NCI-H1930 (cell line): ENCODE measurements at places on chromosomes 2 and 18.

DNA sequence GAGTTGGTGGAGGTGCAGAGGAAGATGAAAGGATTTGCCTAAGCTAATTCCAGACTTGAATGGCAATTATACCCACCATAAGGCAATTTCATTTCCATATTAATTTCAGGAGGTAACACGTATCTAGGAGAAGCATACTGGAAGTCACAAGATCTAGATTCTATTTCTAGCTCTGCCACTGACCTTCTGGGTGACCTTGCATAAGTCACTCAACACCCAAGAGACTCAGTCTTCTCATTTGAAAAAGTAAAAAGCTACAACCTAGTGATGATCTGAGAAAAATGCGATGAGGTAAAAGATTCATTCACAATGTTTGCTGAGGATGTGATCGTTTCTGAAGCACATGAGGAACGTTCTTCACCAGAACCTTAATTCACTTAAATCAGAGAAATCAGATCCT is 55.9 kb downstream of the GRB14 start:
- DNase-seq, result no peak

GRCh38 chr2:20496076-20496872 is 49.4 kb downstream of the RHOB start:
- no peak for DNase-seq

GRCh38 chr2:178109813-178110212 is 2.4 kb upstream of the RBM45 start:
- DNase-seq, result peak; percentile 31

- DNase-seq, result no peak
Observed at GRCh38 chr18:45589356-45590035, 25.8 kb upstream of the SLC14A2 start.

DNA sequence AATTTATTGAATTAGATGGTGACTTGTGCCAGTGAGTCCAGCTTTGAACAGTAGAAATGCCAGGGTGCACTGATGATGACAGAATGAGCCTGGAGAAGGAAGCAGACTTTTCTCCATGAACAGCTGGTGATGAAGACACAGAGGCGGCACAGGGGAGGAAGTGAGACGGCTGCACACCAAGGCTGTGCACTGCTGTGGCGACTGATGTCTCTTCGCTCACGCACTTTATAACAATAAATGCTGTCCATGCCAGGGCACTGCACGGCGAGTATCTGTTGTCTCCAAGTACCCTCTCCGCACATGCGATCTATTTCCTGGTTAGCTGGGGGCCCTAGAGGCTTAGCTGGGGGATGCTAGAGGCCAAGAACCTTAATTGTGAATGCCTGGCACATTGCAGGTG is 175.2 kb downstream of the TMEM200C start:
- DNase-seq, result no peak

DNA sequence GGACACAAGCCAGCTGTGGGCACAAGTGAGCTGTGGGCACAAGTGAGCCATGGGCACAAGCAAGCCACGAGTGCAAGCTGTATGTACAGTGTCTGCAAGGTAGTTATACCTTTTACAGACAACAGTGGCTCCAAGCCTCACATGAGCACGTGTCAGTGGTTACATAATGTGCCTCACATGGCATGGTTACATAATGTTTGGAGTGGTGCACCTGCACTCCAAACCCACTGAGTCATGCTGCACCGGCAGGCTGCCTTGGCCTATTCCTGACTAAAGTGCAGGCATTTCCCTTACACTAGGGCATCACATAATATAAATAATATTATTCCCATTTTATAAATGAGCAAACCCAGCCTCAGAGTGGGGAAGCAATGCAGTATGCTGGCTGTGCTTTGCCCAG is 62.6 kb downstream of the MARCO start:
- DNase-seq, result no peak

DNA sequence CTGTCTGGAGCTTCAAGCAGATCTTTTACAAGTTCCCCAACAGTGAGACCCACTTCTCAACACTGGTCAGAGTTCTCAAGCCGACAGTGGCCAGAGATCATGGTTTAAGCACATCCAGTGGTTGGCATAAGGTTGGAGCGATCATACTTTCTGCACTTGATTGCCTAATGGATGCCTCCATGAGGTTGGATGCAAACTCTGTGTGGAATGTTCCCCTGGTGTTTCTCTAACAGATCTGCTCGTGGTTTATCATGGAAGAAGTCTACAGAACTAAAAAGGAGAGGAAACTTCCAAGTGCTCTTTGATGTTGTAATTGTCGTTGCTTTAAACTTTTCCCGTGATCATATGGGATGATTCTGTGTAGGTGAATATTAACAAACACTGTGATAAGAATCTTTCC is 60.7 kb downstream of the SH3RF3 start:
- DNase-seq, result no peak

GRCh38 chr18:28905509-28905908 is 728.6 kb upstream of the CDH2 start:
- DNase-seq, result no peak

GRCh38 chr2:69138247-69138772 is 125.3 kb downstream of the ANTXR1 start:
- DNase-seq, result no peak

DNA sequence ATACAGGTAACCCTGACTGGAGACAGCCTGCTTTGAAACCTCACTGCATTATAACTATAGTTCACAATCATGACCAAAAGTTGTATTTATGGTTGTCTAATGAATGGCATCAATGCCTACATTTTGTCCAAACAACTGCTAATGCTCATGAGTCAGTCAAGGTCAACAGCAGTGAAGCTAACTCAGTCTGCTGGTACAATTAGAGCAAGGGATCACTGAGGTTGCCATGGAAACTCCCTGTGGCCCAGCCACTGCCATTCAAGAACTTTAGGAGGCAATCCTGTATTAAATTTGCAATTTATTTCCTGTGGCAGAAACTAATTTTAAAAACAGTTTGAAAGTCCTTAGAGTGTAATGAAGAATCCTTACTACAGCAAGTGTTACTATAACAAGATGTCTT is 185.1 kb upstream of the SMAD7 start:
- DNase-seq, result peak; percentile 49

DNA sequence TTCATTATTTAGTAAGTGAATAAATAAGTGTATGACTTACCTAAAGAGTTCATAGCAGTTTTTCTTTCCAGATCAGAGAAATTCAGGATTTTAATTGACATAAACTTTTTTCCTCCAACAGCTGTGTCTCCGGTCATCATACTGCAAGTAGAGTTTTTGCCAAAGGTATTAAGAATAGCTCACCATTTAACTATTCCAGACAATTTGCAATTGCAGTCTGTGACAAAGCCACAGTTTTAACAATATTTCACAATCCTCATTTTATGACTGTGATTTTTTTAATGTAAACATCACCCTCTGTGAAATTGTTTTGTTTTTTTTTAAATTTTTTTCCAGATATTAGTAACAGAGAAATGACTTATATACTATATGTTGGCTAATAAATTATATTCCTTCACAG is 199.1 kb downstream of the TRIB2 start:
- DNase-seq, result no peak

DNA sequence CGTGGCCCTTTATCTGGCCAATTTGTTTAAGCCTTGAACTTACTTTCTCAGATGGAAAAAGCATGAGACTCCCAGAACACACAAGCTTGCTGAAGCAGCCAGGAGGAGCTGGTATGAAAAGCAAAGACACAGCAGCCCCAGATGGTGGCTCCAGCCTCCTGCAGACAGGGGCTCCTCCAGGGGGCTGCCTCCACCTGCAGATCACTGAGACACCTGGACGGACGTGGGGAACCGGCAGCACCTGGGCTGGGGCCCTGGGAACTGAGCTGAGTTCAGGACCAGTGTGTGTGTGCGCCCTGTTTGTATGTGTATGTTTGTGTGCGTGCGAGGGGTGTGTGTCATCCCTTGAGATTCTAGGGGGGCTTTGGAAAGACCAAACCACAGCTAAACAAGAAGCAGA is 8.6 kb downstream of the CYS1 start:
- no peak for DNase-seq

- no peak for DNase-seq
Observed at GRCh38 chr2:218307415-218308090, 15.2 kb upstream of the TMBIM1 start.

- no peak for DNase-seq
Observed at GRCh38 chr2:54411801-54412354, 44.2 kb upstream of the SPTBN1 start.

GRCh38 chr2:156982615-156983014 is 274.9 kb upstream of the GALNT5 start:
- DNase-seq, result no peak

DNA sequence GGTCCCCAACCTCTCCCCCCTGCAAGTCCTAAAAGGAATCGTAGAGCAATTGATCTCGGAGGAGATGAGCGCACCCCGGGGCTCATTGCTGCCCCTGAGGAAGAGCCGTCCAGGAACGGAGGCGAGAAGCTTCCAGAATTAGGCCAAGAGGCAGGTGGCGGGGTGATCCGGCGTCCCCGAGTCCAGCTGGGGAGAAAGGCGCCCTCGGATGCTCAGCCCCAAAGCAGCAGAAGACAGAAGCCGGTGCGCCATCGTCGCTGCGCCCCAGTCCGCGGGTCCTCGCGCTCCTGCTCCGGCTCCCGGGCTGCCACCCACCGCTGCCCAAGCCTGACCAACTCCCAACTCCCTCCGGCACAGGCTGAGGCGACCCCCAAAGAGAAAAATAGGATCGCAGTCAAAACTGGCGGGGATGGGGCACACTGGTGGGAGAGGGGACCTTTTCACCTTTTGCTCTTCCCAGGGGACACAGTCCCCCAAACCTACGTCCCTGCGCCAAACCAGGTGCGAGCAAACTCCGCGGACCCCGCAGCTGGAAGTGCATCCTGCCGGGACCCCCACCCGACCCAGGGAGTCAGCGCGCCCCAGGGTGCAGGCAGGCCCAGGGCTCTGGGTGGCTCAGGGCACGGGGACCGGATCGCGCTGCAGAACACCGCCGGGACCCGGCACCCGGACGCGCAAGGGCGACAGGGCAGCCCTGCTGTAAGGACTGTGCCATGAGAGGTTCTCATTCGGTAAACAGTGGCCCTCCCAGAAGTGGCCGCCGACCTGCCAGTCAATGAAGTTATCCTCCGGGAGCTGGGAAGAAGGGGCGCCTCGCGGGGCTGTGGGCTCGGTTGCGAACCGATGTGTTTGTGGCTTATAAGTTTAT is 8.4 kb upstream of the MEIS1 start:
- no peak for DNase-seq

DNA sequence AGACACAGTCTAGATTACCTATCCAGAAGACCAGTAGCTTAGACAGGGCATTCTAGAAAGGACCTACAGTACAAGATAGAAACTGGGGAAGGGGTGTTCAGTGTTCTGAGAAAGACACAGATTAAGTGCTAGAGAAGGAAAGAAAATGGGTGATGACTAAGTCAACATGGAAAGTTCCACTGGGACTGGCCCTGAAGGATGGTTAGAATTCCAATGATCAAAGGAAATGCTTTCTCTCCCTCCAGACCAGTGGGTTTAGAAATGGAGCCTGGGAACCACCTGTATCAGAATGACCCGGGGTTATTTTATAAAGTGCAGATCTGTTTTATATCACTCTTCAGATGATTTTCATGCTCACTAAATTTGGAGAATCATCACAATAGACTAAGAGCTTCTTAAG is 5.8 kb upstream of the COLEC12 start:
- no peak for DNase-seq

DNA sequence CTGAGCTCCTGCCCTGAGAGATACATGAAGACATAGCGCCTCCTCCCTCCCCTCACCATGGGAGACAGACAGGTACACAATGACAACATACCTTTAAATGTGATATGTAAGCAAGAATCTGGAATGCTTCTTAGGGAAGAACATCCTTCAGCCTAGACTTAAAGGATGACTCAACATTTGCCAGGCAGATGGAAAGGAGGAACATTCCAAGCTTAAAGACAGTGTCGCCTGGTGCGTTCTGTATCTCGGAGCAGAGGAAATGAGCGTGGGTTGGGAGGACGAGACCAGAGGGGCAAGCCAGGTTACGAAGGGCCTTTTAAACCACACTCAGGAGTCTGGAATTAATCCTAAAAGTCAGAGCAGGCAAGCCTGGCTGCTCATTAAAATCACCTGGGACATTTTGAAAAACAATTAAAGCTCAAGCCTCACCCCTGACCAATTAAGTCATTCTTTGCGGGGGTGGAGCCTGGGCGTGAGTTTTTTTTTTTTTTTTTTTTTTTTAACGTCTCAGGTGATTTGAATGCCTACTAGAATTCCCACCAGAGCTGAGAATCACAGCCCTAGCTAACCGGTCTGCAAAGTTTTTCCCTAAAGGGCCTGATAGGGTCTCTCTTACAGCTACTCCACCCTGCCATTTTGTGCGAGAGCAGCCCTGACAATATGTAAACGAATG is 131.2 kb upstream of the SEC11C start:
- DNase-seq, result no peak

DNA sequence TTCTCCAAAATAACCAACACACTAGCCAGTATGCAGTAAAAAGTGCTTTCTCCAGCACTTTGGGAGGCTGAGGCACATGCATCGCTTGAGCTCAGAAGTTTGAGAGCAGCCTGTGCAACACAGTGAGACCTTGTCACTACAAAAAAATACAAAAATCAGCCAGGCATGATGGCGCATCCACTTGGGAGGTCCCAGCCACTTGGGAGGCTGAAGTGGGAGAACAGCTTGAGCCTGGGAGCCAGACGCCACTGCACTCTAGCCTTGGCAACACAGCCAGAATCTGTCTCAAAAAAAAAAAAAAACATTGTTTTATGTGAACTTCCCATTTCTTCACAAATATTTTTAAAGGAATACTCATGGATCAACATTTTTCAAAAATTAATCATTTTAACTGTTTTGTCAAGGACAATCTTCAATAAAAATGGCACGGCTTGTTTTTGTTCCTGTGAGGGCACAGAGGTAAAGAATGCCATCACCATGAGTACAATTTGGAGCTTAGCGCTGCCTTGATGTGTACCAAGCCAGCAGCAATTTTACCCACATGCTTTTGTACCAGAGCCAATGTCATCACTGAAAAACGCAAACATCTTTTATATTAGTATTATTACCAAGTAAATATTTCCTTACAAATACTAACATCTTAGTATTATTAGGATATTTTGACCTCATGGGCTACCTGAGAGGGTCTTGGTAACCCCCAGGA is 26.7 kb downstream of the RAB1A start:
- no peak for DNase-seq

DNA sequence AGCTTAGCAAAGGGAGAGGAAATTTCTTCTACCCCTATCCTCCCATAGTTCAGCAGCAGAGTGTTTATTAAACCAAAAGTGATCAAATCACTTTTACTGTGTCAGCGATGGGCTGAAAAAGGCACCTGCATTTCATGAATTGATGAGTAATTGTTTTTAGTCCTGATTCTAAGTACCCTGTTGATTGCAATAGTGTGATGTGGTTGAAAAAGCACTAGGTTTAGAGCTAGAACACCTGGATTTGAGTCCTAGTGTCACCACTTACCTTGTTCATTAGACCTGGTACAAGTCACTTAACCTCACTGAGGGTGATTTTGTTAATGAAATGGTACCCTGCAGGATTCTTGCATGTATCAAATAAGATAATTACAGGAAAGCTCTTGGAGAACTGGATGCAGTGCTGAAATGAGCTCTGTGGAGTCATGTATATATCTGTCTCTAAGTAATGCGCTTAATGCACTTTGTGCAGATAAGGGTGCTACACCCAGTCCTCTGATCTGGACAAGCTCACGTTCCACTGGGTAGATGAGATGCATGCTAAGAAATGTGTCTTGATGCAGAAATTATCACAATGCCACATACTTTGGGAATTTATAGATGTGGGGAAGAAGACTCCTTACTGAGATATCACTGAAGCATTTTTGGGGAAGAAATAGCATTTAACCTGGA is 289.6 kb downstream of the PARD3B start:
- DNase-seq, result no peak
